ENCODE measurements at places on chromosomes 7 and 10.

DNA sequence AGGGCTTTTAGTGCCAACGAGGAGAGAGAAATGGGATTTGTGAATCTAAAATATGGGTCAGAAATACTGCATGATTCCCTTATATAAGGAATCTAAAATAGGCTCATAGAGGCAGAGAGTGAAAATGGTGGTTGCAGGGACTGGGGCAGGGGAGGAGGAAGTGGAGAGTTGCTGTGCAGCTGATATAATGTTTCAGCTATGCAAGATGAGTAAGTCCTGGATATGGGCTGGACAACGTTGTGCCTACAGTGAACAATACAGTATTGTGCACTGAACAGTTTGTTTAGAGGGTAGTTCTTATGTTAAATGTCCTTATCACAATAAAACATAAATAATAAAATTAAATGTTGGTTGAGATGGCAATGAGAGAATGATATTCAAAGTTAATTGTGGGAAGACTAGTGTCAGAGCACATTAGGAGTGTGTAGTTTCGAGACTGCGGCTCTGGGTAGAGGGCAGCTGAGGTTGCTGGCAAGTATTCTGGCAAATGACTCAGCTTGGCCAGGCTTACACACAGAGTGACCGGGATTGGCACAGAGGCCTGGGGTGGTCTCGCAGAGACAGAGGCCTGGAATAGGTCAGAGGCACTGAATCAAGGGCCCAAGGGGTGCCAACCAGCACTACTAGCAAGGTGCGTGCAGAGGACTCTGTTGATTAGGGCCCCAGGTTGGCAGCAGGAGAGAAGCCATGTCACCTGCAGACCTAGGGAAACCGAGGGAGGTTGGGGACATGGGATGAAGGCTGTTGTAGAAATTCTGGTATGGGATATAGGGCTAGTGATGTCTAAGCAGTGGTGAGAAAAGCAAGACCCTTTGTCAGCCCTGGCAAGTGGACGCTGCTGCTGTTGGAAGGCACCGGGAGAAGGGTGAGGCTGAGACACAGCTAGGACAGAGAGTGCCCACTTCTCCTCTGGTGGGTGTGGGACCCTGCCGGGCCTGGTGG is 2.8 kb upstream of the DEPP1 start:
- DNase-seq = no peak

- no peak for DNase-seq
Measured at GRCh38 chr10:78876449-78876848, 192.3 kb upstream of the ZMIZ1 start.

- no peak for DNase-seq
Measured at GRCh38 chr10:116268976-116269375, 4.0 kb downstream of the GFRA1 start.

DNA sequence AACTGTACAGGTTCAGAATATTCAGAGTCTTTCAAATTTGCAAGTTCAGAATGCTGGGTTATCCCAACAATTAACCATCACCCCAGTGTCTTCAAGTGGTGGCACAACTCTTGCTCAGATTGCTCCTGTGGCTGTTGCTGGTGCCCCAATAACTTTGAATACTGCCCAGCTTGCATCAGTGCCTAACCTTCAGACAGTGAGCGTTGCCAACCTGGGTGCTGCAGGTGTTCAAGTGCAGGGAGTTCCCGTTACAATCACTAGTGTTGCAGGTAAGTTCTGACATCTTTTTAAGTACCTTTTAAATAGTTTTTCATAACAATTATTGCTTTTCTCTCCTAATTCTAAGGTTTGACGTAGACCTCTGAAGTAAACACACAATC is 2.7 kb downstream of the SP4 start:
- DNase-seq = no peak

DNA sequence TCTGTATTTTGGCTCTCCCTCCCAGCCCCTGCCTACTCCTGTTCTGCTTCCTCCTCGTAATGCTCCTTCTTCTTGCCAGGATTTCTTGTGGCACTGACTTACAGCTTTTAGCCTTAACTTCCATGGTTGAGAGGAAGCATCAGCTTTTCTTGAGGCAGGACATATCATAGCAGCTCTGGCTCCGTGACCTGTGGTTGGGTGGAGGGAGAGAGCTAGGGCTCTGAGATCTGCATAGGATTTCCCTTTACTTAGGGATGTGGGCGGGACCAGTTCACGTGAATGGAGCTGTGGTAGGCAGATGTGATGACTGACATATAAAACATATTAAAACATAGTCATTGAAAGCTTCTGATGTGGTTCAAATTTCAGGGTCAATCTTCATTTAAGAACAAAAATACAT is 10.6 kb upstream of the RAB11FIP2 start:
- no peak for DNase-seq

- DNase-seq = no peak
Measured at GRCh38 chr7:51077987-51078370, 238.6 kb downstream of the COBL start.

GRCh38 chr7:116806046-116806944 is 56.1 kb upstream of the CAPZA2 start:
- DNase-seq = no peak

- DNase-seq = no peak
Measured at GRCh38 chr10:24303522-24304310, 94.8 kb downstream of the KIAA1217 start.

- no peak for DNase-seq
Measured at GRCh38 chr7:69840248-69840647, 242.0 kb downstream of the AUTS2 start.

GRCh38 chr7:155455776-155456737 is 1.9 kb upstream of the EN2 start:
- no peak for DNase-seq

DNA sequence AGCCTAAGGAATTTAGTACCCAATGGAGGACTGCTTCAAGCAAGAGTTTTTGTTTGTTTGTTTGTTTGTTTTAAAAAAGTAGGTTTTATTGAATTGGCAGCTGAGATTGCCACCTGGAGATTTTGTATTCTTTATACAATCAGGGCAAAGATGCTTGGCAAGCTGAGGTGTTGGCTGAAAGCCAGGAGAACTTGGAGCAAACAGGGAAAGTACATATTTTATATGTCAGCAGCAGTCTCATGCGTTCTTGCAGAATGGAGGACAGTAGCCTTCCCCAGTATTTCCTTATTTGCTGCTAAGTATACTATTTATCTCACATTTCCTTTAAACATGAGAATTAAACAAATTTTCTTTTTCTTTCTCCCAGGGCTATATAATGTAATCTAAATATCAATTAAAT is 22.6 kb upstream of the ICA1 start:
- no peak for DNase-seq

DNA sequence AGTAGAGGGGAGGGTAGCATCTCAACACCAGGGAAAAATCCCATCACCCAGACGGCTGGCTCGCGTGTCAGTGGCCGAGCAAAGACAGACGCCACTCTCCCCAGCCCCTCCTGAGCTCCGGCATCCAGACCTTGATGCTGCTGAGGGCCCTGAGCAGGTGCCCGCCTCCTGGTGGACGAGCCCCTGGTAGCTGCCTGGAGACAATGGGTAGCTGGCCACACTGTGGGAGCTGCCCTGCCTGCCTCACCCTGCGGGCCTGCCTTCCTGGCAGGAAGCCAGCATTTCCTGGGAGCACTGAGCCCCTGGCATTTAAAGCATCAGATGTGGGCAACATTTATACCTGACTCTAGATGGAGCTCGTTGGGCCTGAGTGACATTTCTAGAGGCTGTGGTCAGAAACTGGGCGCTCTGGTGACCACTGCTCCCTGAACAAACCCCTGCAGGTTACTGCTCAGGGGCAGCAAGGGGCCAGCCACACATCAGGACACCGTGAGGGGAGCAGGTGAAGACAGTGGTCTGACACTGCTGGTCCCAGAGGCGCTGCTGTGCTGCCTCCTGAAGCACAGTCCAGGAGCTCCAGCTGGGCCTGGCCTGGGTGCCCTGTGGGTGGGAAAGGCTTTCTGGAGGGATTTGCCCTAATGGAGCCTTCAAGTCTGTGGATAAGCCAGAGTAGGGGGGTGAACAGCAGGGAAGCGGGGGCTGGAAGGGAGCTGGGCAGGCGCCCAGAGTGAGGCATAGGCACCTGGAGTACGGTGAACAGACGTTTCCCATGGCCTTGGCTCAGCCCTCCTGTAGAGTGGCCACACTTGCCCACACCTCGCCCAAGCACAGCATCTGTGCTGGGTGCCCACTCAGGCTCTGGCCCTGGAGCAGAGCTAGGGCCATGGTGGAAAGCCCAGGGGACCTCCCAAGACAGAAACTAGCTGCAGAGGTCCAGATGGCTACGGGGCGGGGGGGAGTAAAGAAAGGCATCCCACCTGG is 138.7 kb downstream of the MAPK8 start:
- no peak for DNase-seq

GRCh38 chr7:17041324-17041723 is 159.5 kb upstream of the AGR3 start:
- no peak for DNase-seq
